Cardiac muscle cell (in vitro differentiated cells and primary cell): ENCODE measurements at places on chromosomes 3 and 15. TPM values are rescaled to one million over a fixed set of nuclear protein-coding genes. Genes with fewer than 3 reads are reported as not detected.

The XCR1 gene
- total RNA-seq, result not detected in 2 replicates

GRCh38 chr15:89937365-89938350, 24.9 kb upstream of the ARPIN start:
- no peak overlapping the region for H3K4me3 ChIP-seq
- no peaks in the 10 kb centered on the region for H3K4me1 ChIP-seq
- H3K27me3 ChIP-seq, result no peaks in the 10 kb centered on the region
- no peak overlapping the region for H3K27ac ChIP-seq
- no peak for DNase-seq
- no peaks in the 10 kb centered on the region for H3K36me3 ChIP-seq

The PCSK6 gene
- total RNA-seq, result 6.4 and 6.6 TPM in 2 replicates

GRCh38 chr3:195425849-195426248, 17.0 kb downstream of the ACAP2 start:
- no peaks in the 10 kb centered on the region for H3K27me3 ChIP-seq
- H3K4me1 ChIP-seq, result no peaks in the 10 kb centered on the region
- H3K36me3 ChIP-seq, result no peaks in the 10 kb centered on the region

The SCG5 gene
- 9.0 and 14.4 TPM in 2 replicates for total RNA-seq

The OR5K2 gene
- total RNA-seq, result not detected in 2 replicates

GRCh38 chr3:5332270-5332956, 144.9 kb downstream of the EDEM1 start:
- H3K4me1 ChIP-seq, result no peaks in the 10 kb centered on the region
- DNase-seq, result no peak
- no peaks in the 10 kb centered on the region for H3K27me3 ChIP-seq
- no peak overlapping the region for H3K4me3 ChIP-seq
- no peaks in the 10 kb centered on the region for H3K36me3 ChIP-seq

DNA sequence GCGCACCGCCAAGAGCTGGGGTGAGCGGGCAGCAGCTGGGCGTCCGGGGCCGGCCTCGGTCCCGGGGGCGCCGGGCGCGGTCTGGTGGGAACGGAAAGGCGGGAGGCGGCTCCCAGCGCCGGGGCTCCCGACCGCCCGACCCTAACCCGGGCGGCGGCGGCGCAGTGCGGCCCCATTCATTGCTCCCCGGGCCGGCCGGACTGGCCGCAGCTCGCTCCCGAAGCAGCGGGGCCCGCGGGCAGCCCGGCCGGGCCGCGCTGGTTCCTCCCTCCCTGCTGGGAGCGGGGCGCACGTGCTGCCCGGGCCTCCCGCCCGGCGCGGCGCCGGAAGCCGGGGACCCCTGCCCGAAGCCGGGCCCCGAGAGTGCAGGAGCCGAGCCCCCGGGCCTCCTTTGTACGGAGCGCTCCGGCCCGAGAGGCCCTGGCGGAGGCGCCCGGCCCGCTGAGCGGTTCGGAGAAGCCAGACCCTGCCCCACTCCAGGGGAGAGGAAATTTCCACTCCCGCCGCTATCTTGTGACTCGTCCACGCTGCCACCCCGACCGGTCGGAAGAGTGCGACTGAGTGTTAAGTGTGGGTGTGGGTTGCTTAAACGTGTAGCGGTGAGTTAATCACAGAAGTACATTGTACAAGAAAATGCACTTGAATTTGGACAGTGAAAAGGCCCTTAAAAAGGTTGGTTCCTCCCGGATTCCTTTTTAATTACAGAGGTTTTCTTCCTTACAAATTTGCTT, 613 bp downstream of the ATP1B3 start:
- peak overlapping the region; percentile 92 for H3K27ac ChIP-seq
- peaks cover 11% of the 10 kb centered on the region for H3K4me1 ChIP-seq
- H3K4me3 ChIP-seq, result peak overlapping the region; percentile 100

DNA sequence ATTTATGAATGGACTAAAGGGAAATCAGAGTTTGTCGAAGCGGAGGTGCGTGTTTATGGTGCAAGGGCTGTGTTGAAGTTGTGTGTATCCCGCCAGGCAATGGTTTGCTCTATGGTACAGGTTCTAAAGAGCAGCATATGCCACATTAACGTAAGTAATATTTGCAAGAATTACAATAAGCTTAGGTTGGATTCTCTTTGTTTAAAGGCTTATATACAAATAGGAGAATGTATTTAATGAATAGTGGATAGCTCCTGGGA, 800 bp downstream of the EPHA3 start:
- no peaks in the 10 kb centered on the region for H3K36me3 ChIP-seq
- H3K27me3 ChIP-seq, result peaks cover 21% of the 10 kb centered on the region
- H3K27ac ChIP-seq, result no peak overlapping the region
- H3K4me1 ChIP-seq, result no peaks in the 10 kb centered on the region
- H3K4me3 ChIP-seq, result peak overlapping the region; percentile 33

DNA sequence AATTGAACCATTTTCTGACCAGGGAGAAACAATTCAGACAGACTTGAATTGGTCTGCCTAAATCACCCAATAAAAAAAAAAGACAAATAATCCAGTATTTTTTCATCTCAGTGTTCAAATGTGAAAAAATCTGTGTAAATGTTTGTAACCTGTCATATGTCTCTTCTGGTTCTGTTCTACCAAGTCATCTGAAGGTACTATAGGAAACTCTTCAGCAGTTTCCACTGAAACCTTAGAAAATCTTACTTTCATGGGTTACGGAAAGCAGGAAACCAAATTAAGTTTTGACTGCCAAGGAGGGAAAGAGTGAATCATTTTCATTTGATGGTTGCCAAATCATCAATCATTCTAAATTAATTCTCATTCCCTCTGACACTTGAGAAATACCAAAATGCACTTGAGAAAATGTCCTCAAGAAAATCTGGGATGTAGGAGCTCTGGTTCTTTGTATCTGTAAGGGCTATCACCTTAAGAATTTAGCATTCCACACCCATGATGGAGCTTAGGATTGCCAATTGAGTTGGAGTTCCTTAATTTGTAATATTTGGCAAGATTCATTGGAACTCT, 278.2 kb upstream of the KCNH8 start:
- H3K4me3 ChIP-seq, result no peak overlapping the region
- no peaks in the 10 kb centered on the region for H3K36me3 ChIP-seq
- no peaks in the 10 kb centered on the region for H3K4me1 ChIP-seq
- DNase-seq, result no peak
- H3K27ac ChIP-seq, result no peak overlapping the region
- no peaks in the 10 kb centered on the region for H3K27me3 ChIP-seq

The MCTP2 gene
- total RNA-seq, result 0.83 TPM in 1 of 2 replicates, not detected in the other

GRCh38 chr15:91336687-91337086, 236.6 kb downstream of the SV2B start:
- no peak overlapping the region for H3K4me3 ChIP-seq
- no peaks in the 10 kb centered on the region for H3K36me3 ChIP-seq
- no peak overlapping the region for H3K27ac ChIP-seq
- DNase-seq, result no peak

GRCh38 chr3:52237657-52238172, 1.2 kb downstream of the TWF2 start:
- no peaks in the 10 kb centered on the region for H3K36me3 ChIP-seq
- H3K4me3 ChIP-seq, result peak overlapping the region; percentile 93
- H3K4me1 ChIP-seq, result peaks cover 14% of the 10 kb centered on the region
- H3K27ac ChIP-seq, result peak overlapping the region; percentile 17

GRCh38 chr3:133717424-133717823, 28.8 kb upstream of the TF start:
- H3K27me3 ChIP-seq, result no peaks in the 10 kb centered on the region
- no peak overlapping the region for H3K4me3 ChIP-seq
- H3K27ac ChIP-seq, result no peak overlapping the region
- DNase-seq, result no peak

DNA sequence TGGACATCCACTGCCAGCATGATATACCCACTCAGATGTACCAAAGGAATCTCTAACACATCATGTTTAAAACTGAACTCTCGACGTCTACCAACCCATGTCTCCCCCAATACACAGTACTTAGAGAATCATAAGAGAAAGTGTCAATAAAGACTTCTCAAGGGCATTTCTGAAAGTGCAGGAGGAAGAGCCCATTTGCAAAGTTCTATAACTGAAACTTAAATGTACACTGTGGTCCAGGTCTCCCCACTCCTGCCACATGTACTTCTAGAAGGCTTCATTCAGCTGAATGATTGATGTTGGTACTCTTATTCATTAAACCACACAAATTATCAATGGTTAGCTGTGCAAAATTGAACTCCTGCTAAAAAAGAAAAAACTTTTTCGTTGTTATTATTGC, 31.8 kb downstream of the HERC1 start:
- H3K4me3 ChIP-seq, result no peak overlapping the region
- no peak overlapping the region for H3K27ac ChIP-seq
- H3K27me3 ChIP-seq, result no peaks in the 10 kb centered on the region
- no peak for DNase-seq
- H3K4me1 ChIP-seq, result peaks cover 13% of the 10 kb centered on the region

GRCh38 chr15:59236394-59236793, 29.8 kb downstream of the LDHAL6B start:
- H3K27ac ChIP-seq, result no peak overlapping the region
- no peaks in the 10 kb centered on the region for H3K27me3 ChIP-seq
- DNase-seq, result no peak
- no peaks in the 10 kb centered on the region for H3K36me3 ChIP-seq

GRCh38 chr15:45198337-45199135, 10.8 kb upstream of the SHF start:
- no peaks in the 10 kb centered on the region for H3K36me3 ChIP-seq
- H3K4me1 ChIP-seq, result no peaks in the 10 kb centered on the region
- H3K4me3 ChIP-seq, result peak overlapping the region; percentile 44
- H3K27ac ChIP-seq, result peak overlapping the region; percentile 75
- H3K27me3 ChIP-seq, result no peaks in the 10 kb centered on the region
- peak; percentile 95 for DNase-seq

DNA sequence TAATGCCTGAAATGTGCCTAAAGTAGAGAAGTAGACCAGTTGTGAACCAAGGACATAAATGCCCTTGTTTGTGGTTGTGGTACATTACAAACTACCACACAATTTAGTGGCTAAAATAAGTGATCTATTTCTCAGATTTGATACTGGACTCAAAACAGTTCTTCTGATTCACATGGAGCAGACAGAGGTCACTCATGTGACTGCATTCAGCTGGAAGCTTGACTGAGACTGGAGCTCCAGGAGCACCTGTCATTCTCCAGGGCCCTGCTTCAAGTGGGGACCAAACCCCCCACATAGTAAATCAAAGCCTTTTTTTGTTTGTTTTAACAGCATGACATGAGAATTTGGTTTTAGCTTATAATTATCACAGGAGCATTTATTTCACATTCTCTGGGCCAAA, 301.2 kb downstream of the OXSM start:
- no peak overlapping the region for H3K4me3 ChIP-seq
- no peak for DNase-seq
- H3K36me3 ChIP-seq, result no peaks in the 10 kb centered on the region
- H3K27me3 ChIP-seq, result no peaks in the 10 kb centered on the region
- H3K27ac ChIP-seq, result no peak overlapping the region

DNA sequence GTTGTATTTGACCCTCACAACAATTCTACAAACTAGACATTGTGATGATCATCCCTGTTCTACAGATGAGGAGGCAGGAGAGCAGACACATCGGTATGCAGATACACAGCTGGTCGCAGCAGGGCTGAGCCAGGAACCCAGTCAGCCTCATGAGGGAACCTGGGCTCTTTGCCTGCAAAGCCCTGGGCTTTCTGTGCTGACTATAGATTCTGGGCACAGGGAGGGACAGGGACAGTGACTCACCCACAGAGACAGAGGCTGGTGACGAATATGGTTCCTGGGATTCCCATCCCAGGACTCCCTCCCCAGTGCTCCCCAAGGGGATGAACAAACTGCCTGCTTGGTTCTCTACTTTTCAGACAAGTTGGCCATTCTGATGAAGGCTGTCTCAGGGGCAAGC, 3.8 kb upstream of the CAMP start:
- no peaks in the 10 kb centered on the region for H3K36me3 ChIP-seq
- no peak for DNase-seq
- no peak overlapping the region for H3K4me3 ChIP-seq

The LDHAL6B gene
- total RNA-seq, result not detected in 2 replicates

GRCh38 chr15:91282486-91282885, 182.4 kb downstream of the SV2B start:
- no peaks in the 10 kb centered on the region for H3K4me1 ChIP-seq
- H3K4me3 ChIP-seq, result no peak overlapping the region
- no peaks in the 10 kb centered on the region for H3K27me3 ChIP-seq
- no peak overlapping the region for H3K27ac ChIP-seq
- no peaks in the 10 kb centered on the region for H3K36me3 ChIP-seq

The IFT80 gene
- total RNA-seq, result 30.1 and 42.5 TPM in 2 replicates
